ENCODE measurements at places on chromosomes 13 and 19. TPM values are rescaled to one million over a fixed set of nuclear protein-coding genes. Genes with fewer than 3 reads are reported as not detected.

DNA sequence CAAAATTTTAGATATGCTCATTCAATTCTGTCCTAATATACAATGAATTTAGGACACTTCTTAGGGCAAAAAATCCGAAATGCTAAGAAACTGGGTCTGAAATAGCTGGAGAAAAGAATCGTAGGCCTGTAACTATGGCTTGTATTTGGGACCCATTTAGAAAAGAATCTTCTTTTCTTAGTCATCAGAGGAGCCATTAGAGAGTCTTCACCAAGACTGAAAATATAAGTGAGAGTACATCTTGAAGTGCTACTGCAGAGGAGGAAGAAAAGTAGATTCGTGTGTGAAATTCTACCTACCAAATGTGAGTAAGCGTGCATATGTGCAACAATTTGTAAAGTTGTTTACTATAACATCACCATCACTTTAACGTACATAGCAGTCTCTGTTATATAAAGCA is 8.8 kb upstream of the DACH1 start:
- no peak for DNase-seq

- no peak for DNase-seq
Measured at GRCh38 chr19:6373813-6374108, 1.2 kb downstream of the ALKBH7 start.

DNA sequence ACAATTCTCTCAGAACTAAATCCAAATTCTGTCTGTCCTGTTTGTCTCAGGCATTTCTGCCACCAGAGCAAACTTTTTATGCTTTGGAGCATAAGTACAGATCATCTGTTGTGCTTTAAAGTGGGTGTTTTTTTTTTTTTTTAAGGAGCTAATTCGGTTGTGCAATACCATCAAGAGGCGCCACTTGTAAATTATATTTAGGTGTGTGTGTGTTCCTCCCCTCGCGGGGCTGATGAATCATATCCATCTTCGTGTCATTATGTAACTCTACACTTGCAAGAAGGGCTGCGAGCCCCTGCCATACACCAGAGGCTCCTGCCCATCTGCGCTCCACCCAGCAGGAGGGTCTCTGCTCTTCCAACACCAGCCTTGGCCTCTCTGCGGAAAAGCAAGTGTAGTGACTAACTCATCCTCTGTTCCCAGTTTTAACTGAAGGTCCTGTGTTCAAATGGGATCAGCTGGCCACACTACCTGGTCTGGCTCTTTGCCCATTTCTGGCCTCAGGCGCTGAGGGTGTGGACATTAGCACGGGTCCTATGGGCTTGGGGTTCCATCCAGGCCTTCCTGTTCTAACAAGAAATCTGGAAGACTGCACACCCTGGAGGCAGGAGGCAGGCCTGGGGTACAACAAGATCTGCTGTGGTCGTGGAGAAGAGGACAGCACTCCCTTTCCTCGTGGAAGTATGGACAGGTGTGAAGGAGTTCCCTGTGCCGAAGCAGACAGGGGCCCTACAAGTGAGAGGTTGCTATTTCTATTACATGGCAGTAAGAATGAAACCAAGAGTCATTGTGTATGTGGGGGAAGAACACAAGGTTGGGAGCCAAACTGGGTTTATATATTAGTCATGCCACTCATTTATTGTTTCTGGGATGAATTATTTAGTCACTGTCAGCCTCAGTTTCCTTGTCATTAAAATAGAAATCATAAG is 96.1 kb upstream of the MBNL2 start:
- no peak for DNase-seq

Gene SWSAP1
- polyA plus RNA-seq, result 2.8 TPM

DNA sequence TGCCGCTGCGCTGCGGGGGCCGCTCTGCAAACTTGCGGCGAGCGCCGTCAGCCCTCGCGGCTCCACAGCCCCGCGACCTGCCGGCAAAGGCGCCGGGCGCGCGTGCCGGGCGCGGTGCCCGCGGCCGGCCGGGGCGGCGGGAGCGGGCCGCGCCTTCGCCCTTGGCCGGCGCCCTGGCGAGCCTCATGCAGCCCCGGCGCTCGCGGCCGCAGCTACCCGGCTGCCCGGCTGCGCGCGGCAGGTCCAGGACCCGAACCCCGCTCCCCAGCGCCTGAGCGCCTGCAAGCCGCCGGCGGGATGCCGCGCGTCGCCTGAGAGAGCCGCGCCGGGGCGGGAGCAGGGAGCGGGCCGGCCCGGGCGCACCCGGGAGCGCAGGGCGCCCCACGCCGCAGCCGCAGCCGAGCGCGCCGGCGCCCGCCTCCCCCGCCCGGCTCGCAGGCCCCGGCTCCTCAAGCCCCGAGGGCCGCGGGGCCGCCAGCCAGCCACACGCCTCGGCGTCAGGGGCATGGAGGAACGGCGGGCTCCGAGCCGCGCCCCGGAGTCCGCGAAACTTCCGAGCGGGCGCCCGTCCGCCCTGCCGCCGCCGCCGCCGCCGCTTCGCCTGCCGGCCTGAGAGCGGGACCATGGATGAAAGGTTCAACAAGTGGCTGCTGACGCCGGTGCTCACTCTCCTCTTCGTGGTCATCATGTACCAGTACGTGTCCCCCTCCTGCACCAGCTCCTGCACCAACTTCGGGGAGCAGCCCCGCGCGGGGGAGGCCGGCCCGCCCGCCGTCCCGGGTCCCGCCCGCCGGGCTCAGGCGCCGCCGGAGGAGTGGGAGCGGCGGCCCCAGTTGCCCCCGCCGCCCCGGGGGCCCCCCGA is 564 bp downstream of the HS6ST3 start:
- DNase-seq, result no peak

GRCh38 chr19:18421371-18421959 is 2.3 kb downstream of the SSBP4 start:
- peak; percentile 62 for DNase-seq

Gene ANGPTL8
- polyA plus RNA-seq, result 1.0 TPM

Gene LHB
- polyA plus RNA-seq, result not detected

DNA sequence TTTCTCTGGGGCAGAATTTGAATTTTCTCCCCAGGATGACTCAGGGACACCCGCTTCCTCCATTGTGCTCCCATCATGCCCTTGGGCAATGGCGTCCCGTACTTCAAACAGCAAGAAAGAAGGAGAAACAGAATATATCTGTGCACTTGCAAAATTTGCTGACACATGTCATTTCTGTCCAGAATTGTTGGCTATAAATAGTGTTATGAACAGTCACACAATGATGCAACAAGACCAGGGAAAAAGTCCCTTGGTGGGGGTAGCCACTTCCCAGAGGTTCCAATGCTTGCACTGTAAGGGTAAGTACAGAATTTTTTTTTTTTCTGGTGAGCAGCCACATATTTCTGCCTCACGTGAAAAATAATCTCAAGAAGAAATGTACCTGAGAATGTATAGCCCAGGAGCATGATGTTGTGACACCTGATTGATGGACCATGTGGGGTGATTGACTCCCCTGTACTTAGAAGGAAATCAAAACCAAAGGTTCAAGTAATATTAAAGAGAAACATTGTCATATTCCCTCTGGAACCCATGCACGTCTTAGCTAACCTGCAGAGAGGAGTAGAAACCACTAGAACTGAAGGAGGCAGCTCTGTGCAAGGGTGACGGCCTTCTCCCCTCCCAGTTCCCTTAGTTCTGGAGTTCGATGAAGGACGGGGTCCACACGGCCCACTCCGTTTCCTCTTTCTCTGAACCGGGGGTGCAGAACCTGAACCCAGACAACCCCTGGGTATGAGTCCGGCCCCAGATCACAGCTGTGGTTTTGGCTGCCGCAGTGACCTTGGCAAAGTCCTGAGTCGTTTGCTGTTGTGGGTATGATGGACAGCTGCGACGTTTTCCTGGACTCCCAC is 9.3 kb upstream of the LAIR1 start:
- peak; percentile 71 for DNase-seq

Data from left lung (tissue), 14 donors.